ENCODE measurements at places on chromosomes 11 and 22.

- DNase-seq, result no peak
Measured at GRCh38 chr11:16784097-16784496, 45.6 kb downstream of the C11orf58 start.

DNA sequence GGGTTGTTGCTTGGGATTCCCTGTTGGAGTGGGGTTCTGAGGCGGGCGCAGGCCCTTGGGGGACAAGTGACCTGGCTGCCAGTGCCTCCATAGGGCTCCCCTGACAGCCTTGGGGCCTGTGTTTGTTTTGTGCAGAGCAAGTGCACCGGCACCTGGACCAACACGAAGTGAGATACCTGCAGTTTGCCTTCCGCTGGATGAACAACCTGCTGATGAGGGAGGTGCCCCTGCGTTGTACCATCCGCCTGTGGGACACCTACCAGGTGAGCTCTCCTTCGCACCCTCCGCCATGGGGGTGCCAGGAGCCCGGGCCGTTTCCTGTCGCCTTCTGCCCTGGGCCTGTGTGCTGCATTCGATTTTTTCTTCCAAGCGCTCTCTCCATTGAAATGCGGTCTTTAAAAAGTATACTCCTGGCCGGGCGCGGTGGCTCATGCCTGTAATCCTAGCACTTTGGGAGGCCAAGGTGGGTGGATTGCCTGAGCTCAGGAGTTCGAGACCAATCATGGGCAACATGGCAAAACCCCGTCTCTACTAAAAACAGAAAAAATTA, 274.6 kb downstream of the TBC1D22A start:
- DNase-seq, result no peak

GRCh38 chr22:38437416-38437815, 17.6 kb downstream of the KCNJ4 start:
- no peak for DNase-seq

GRCh38 chr11:15476371-15476917, 361.7 kb downstream of the INSC start:
- DNase-seq, result no peak

GRCh38 chr11:76770642-76771445, 12.3 kb upstream of the TSKU start:
- DNase-seq, result no peak

- DNase-seq, result no peak
Measured at GRCh38 chr11:78856211-78856610, 281.5 kb upstream of the NARS2 start.

- no peak for DNase-seq
Measured at GRCh38 chr22:20875296-20875695, 16.5 kb downstream of the SNAP29 start.

- DNase-seq, result no peak
Measured at GRCh38 chr11:67668192-67668551, 6.3 kb downstream of the ALDH3B2 start.

GRCh38 chr22:41260871-41261270, 20.1 kb upstream of the CHADL start:
- DNase-seq, result no peak

DNA sequence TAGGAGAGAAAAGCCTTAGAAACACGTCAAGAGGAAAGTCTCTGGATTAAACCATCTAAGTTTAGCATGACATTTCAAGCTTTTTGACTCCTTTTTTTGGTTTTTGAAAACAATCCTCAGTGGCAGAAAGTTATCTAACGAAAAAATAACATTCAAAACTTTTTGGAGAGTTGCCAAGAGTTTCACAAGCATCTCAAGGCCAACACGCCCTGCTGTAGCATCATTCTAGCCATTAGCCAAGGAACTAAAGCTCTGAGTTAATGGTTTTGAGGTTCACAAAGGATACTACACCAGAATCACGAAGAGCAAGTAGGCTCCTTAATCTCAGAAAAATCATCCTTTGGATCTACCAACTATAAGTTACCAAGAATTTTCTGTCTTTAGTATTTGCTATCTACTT, 94.8 kb downstream of the PICALM start:
- no peak for DNase-seq

DNA sequence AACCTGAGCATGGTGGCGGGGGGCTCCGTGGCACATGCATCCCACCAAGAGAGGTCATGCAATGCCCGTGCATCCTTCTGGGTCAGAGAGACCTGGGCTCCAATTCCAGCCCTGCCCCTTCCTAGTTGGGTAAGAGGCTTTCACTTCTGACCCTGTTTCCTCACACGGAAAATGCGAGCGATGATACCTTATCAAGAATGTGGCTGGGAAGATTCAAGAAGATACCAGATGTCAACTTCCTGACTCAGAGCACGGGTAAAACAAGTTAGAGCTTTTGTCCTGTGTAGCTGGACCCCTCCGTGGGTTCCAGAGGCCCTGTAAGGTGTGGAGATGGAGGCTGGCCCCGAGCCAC, 8.7 kb upstream of the DGKZ start:
- no peak for DNase-seq

DNA sequence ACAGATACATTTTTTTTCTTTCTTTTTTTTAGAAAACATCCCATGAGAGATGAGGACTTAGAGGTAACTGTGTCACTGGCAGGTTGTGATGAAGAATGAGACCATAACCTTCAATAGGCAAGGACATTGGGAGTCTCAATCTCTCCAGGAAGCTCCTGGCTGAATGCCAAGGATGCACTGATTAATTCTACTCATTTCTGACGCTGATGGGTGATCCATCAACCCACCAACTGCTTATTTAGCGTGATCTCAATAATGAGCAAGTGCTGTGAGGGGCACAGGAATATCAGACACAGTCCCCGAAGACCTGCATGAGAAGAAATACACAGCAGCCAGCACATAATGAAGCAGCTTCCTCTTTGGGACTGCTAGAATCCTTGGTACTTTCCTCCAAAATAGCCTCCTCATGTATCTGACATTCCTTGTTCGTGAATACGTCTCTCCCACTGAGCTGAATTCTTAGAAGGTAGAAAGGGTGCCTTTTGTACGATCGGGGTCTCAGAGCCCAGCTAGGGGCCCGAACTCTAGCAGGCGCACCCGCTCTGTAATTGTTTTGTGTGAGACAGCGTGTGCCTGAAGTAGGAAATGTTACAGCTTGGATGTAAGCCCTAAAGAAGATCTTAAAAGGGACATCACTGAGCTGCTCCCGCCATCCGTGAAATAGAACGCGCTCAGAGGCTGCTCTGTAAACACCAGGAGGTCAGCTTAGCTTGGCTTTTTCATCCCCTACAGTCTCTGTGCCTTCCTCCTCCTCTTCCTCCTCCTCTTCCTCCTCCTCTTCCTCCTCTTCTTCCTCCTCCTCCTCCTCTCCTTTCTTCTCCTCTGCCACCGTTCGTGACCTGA, 7.2 kb downstream of the CLMP start:
- DNase-seq, result no peak

GRCh38 chr11:65661599-65662246, 993 bp downstream of the RELA start:
- DNase-seq, result no peak

DNA sequence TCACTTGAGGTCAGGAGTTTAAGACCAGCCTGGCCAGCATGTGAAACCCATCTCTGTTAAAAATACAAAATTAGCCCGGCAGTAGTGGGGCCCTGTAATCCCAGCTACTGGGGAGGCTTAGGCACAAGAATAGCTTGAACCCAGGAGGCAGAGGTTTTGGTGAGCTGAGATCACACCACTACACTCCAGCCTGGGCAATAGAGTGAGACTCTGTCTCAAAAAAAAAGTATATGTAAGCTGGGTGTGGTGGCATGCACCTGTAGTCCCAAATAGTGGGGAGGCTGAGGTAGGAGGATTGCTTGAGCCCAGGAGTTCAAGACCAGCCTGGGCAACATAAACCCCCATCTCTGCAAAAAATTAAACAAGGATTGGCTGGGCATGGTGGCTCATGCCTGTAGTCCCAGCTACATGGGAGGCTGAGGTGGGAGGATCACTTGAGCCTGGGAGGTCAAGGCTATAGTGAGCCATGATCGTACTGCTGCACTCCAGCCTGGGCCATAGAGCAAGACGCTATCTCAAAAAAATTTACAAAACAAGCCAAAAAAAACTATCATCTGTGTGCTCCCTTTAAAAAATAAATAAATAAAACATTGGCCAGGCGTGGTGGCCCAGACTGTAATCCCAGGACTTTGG, 10.8 kb downstream of the CRKL start:
- no peak for DNase-seq

- no peak for DNase-seq
Measured at GRCh38 chr11:116742104-116742503, 30.7 kb downstream of the BUD13 start.

DNA sequence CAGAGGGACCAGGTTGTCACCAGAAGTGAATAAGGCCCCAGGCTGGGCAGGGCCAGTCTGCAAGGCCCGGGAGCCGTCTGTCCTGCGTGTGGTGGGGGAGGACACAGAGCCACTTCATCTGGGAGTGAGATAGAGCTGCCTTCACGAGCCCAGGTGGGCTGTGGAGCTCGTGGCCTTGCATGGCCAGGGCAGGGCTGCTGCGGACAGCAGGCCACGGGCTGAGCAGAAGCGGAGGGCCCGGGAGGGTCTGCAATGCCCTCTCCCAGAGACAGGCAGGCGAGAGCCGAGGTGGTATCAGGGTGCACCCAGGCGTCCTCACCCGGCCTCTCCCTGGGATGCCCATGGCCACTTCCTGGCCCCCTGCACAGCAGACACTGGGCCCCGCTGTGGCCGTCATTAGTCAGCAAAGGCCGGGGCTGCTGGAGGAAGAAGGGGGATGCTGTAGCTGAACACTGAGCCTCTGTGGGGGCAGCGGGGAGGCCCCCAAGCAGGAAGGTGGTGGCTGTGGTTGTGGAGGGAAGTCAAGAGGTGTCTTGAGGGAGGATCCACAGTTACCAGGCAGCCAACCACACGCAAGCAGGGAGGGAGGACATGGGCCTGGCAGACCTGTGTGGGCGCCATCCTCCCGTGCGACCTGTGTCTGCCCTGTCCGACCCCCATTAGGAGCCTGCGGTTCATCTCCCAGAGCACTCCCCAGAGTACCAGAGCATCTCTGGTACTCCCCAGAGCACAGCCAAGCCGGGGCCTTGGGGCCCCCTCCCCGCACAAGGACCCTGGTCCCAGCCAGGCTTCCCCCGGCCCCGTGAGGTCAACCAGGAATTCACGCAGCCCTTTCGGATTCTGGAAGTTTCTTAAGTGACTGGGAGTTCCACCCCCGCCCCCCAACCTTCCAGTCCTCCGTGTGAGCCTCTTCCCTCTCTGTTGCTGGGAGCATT, 1109.5 kb downstream of the BRD1 start:
- no peak for DNase-seq

All from stimulated activated CD4-positive, alpha-beta T cell treated with anti-CD3 and anti-CD28 coated beads, Interleukin-1b, Interleukin-23, amount 100 ng/mL, for 48 hours (primary cell).